Activated naive CD4-positive, alpha-beta T cell treated with Interleukin-2 at 50 U/mL for 16 hours (primary cell): ENCODE measurements at places on chromosomes 1 and 21.
A peak's percentile ranks its signal among the peaks of the same experiment; 100 is the strongest.

DNA sequence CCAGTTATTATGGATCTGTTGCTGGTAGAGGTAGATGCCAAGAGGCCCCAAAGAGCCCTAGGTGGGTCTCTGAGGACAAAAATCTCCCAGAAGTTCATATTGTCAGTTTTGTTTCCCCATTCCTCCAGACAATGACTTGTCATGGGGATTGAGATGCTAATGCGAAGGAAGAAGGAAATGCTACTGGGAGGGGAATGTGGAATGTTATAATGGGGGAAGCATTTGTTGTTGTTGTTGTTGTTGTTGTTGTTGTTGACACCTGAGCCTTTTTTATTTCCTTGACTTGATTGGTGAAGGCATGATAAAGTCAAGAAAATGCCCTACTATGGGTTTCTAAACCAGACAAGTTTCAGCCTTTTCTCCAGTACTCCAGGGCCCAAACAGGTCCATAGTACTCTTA lies 108.9 kb downstream of the BEND5 start:
- DNase-seq: no peak

DNA sequence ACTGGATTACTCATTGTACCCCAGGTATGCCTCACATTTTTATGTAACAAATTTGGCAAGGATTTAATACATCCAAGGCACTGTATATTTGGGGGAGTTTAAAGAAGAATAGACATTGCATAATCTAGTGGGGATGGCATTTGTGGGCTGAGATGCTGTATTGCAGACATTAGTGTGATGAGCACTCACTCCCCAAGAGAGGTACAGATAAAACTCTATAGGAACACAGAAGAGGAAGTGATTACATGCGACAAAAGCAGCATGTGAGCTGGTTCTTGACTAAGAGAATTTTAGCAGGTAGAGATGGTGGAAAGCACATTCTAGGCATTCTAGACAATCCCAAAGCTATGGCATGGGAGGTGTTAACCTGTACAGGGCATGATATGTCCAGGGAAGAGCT lies 24.2 kb upstream of the CDC14A start:
- DNase-seq: no peak

DNA sequence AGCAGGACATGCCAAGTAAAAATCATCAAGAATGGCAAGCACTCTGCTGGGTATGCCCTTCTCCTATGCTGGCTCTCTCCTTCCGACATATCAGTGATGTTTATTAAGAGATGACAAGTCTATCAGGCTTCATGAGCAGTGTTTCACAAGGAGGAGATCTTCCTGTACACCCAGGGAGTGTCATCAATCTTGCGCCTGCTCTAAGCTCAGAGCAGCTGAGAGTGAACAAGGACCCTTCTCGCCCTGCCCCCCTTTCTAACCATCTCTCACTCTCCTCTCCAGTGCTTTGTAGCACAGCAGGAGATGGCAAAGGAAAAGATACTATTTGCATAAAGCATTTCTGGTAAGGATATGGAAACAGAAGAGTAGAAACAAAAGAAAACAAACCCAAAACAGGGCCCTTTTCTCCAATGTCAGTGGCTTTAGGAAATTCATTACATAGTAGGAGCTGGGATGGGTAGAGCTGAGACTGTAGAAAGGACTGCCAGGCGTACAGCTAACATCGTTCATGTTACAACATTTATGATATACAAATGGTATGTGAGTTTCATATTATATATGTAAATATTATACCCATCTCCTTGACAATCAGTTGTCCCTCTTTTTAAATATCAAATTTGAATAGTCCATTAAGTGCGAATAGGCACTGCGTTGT lies 201.7 kb downstream of the NUF2 start:
- DNase-seq: no peak

DNA sequence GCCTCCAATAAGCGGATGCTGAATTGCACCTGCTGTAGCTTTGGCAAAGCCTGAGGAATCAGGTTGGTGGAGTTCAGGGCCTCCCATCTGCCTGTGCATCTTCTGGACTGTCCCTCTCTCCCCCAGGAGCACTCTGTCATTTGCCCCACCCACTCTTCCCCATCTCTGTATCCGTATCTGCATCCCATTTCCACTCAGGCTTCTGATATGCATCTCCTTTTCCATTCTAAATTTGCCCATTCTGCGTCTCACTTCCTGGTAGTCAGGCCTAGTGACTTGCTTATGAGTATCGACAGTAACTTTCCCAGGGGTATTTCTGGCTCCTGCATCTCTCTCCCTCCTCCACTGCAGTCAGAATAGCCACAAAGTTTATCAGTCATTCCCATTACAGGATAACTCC lies 15.6 kb downstream of the MR1 start:
- DNase-seq: no peak

DNA sequence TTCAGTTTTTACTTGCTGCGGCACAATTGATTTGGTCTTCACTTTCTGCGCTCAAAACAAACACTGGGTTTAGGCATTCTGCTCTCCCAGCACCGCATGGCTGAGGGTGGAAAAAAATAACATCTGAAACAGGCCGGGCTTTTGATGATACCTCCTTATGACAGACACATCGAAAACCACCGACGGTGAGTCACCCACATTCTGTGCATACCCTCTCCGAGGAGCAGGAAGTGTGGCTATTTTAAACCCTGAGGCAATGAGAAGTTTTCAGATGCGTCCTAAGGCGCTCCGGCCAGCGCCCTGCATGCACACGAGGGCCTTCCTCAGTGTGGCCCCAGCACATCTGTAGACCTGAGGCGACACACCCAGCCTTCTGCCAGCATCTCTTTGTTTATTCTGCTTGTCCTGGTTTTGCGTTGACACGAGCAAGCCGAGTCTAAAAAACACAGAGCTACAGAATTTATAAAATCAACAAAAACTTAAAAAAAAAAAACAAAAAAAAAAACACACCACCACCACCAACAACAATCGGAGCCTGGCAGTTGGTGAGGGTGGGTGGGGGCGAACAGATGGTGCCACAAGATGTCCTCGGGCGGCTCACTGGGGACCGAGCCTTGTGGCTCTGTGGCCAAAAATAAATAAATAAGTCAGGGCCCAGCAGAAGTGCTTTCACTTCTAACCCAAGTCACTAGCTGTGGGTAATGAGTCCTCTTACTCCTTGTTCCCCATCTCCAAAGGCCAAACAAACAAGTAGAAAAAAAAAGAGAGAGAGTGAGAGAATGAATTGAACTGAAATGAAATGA lies 162.6 kb upstream of the IRF2BP2 start:
- peak; percentile 89 for DNase-seq

DNA sequence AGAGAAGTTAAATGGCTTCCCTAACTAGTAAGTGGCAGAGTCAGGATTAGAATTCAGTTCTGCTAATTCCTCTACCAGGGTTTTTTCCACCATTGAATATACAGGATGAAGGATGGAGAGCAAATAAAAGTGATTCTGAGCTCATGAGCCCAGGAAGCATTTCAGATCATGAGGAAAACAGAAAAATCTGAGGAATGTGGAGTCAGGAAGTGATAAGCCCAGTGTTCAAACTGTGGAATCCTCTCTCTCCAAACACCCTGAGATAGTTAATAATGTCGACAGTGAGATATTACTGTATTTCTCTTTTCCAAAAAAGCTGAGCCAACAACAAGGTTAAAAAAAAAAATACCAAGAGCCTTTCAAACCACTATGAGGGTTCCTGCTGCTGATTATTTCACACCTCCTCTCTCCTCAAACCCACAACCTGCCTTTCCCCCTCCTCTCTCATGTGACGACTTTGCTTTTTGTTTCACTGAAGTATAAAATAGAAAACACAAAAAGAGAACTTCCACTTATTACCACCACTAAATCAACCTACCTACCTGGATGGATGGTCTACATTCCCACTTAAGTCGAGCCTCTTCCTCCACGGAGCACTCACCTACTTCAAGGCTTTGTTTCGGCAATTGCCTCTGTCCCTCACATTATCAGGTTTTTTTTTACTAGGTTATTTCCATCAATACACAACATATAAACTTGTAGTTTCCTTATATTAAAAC lies 8.9 kb downstream of the SLAMF1 start:
- DNase-seq: peak; percentile 51

- no peak for DNase-seq
These were observed 60.5 kb upstream of the SIPA1L2 start for GRCh38 chr1:232690285-232690935.

DNA sequence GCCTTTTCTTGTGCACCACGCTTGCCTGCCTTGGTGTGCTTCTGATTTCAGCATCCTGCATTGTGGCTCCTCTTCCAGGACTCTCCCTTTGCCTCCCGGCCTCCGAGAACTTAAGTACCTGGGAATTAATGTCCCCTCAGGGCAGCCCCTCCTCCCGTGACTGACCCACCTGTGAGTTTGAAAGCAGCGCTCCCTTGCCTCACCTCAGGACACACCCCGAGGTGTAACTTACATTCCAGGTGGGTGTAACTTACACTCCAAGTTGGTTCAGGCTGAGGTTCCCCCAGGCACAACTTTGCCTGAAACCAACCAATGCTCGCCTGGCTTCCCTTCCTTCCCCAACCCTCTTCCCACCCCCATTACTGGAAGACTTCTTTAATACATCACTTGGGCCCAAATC lies 161.4 kb downstream of the KAZN start:
- DNase-seq: no peak

DNA sequence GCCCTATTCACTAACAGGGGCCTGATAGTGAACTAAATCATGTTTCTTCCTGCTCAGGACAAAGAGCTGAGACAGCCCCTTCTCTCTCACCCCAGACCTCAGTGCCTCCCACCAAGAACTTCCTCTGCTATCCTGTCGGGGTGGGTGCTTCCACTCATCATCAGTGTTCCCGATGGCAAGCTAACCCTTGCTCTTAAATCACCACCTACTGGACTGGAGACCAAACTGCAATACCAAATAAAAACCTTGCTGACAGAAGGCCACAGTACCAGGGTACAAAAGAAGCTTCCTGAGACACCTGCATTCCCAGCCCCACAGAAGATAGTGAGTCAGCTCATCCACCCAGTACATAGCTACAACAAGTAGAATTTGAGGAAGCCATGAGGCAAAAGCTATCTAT lies 799.5 kb downstream of the LTN1 start:
- DNase-seq: no peak

GRCh38 chr1:12384836-12385456 lies 155.1 kb downstream of the VPS13D start:
- DNase-seq: peak; percentile 7

GRCh38 chr1:209150114-209150513 lies 433.4 kb upstream of the CAMK1G start:
- no peak for DNase-seq

DNA sequence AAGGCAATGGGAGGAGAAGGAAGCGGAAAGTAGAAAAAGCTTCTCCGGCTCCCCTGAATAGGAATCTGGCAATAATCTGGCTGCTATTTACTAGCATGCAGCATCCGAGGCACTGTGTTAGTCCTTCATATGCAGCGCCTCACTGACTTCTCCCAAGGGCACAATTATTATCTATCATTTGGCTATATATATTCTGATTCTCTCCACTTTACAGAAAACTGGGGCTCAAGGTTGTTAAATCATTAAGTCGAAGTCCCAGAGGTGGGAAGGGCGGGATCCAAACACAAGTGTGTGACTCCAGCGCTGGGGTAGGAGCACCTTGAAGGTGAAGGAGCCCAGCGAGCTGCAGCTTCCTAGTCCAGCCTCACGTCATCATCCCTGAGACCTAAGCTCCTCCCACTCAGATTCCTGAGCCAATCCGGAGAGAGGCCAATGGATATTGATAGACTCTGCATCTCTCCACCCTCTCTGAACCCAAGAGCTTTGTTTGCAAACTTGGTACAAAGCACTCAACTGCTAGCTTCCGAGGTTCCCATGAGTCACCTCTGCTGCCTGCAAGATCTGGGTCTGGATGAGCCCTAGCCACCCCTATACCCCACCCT lies 16.6 kb upstream of the EYA3 start:
- DNase-seq: no peak

DNA sequence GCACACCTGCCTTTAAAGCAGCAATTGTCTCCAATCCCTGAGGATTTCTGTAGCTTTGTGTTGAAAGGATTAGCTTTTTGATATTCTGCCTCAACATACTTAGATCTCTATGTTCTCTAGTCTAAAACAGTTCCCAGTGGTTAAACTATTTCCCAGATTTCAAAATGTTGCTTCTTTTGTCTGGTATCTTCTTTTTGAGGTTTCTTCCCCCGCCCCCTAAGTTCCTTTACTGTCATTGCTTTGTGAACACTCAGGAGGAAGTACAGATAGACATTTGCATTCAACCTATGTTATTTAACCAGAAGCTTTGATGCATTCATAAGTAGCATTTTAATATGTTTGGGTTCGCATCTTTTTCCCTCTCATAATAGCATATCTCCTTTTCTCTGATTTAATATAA lies 33.5 kb downstream of the CYYR1 start:
- no peak for DNase-seq

GRCh38 chr1:117928881-117929342 lies 509 bp downstream of the GDAP2 start:
- no peak for DNase-seq

DNA sequence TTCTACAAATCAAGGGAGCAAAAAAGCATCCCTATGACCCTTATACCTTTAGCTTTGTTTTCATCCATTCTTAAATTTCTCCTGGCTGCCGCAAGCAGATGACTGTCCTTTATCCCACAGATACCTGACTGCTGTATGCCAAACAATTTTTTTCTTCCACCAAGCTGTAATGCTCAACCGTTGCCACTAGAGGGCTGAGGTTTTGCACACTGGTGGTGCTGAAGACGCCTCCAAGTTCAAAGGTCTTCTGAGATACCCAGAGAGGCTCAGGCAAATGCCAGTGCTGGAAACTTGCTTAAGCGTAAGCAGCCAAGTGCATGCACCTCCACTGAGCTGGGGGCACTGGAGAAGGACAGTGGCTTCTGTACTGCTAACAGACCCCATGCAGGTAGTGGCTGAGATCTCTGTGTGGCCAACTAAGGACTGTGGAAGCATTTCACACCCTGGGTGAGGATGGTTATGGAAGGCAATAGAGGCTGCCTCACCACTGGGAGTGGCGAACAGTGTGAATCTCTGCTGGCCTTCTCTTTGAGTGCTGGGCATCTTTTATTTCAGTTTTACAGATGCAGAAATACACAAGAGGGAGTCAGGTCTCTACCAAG lies 28.5 kb downstream of the CNIH3 start:
- peak; percentile 53 for DNase-seq

DNA sequence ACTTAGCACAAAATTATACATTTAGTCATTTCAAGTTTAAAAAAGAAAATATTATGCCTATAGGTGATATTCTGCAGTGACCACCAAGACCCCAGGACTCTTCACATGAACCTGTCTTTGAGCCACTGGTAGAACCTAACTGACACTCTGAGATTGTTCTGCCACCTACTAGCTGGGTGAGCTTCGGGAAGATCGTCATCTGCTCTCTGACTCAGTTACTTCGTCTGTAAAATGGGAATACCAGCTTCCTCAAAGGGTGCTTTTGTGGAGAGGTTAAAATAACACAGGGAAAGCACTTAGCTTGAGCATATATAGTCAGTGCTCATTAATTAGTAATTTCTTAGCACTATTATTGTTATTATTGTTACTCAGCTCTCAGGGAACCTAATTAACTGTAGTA lies 228.5 kb upstream of the JUN start:
- no peak for DNase-seq

DNA sequence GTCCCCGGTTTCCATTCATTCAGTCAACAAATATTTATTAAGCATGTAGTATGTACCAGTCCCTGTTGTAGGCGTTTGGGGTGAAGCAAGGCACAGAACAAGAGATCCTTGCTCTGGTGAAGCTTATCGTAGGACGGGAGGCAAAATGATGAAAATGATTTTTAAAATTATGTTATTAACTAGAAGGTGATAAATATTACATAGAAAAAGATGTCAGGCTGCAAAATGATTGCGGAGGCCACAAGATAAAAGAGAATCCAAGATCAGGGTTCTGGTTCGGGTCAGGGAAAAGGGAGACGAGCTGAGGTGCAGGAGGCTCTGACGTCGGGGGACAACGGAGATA lies 602 bp upstream of the CGN start:
- no peak for DNase-seq
